Stimulated activated CD4-positive, alpha-beta T cell treated with anti-CD3 and anti-CD28 coated beads, Interleukin-1b, Interleukin-23, amount 100 ng/mL, for 48 hours (primary cell): ENCODE measurements at places on chromosomes 12 and 14.

DNA sequence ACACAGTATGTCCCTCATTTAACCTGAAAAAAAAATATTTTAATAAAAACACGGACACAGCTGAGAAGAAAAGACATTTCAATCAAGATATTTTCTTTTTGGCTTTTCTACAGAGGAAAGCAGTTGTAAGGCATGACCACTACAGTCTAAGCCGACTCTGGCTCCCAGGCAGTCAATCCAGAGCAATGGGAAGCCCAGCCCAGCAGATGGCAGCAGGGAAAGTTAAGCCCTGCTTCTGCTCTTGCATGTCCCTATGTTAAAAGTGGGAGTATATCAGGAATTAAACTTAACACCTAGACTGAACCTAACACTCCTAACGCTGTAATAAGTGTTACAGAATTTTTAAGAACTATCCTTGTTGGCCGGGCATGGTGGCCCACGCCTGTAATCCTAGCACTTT is 19.5 kb upstream of the HAL start:
- no peak for DNase-seq

DNA sequence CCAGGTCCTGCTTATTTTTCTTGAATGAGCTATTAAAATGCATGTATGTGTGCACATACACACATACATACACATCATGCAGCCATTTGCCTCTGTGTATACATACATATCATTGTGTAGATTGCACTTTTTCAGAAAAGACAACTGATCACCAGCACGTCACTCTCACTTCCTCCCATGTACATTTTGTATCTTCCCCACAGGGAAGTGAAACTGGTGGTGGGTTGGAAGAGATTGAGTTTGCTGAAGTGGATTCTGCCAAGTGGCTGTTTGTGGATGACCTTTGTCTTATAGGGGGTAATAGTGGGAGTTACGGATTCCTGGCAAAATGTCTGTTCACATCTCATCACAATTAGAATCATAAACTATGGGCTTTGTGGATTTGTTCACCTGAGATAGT is 448.6 kb downstream of the RAD51B start:
- no peak for DNase-seq

- DNase-seq, result no peak
Measured at GRCh38 chr14:35410858-35411257, 6.3 kb upstream of the NFKBIA start.

GRCh38 chr14:23186913-23187654 is 3.6 kb upstream of the SLC7A8 start:
- DNase-seq, result no peak

- no peak for DNase-seq
Measured at GRCh38 chr14:38224338-38224737, 16.6 kb downstream of the SSTR1 start.

DNA sequence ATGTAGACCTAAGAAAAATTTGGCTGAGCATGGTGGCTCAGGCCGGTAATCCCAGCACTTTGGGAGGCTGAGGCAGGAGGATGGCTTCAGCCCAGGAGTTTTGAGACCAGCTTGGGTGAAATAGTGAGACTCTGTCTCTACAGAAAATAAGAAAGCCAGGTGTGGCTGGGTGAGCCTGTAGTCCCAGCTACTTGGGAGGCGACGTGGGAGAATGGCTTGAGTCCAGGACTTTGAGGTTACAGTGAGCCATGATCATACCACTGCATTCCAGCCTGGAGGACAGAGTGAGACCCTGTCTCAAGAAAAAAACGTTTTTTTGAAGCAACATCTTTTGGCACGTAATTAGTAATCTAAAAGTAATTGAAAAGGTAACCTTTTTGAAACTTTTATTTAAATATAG is 70.9 kb downstream of the FERMT2 start:
- no peak for DNase-seq

DNA sequence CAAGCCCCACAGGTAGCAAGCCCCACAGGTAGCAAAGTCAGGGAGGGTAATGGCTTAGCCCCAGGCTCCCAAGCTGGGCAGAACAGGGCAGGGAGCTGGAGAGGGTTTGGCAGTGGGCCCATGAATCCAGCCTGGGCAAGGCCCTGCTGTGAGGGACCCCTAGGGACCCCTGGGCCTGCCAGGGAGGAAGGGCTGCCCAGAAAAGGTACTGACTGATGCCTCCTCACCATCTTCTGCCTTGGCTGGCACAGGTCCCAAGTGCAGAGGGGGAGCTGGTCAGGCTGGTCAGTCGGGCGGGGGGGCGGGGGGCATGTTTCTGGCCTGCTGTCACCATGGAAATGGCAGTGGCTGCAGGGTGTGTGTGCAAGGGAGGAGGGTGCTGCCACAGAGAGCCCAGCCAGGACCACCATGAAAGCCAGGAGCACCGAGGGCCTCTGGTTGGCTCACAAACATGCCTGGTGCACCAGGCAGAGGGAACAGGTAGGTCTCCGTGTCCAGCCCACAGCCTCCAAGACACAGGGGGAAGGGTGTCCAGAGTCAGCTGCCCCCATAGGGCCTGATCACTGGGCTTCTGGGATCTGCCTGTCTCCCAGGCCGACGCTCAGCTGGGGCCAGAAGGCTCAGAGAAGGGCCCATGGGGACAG is 1.5 kb upstream of the CRIP2 start:
- DNase-seq, result no peak

- DNase-seq, result no peak
Measured at GRCh38 chr12:19161216-19161615, 31.7 kb downstream of the PLEKHA5 start.

DNA sequence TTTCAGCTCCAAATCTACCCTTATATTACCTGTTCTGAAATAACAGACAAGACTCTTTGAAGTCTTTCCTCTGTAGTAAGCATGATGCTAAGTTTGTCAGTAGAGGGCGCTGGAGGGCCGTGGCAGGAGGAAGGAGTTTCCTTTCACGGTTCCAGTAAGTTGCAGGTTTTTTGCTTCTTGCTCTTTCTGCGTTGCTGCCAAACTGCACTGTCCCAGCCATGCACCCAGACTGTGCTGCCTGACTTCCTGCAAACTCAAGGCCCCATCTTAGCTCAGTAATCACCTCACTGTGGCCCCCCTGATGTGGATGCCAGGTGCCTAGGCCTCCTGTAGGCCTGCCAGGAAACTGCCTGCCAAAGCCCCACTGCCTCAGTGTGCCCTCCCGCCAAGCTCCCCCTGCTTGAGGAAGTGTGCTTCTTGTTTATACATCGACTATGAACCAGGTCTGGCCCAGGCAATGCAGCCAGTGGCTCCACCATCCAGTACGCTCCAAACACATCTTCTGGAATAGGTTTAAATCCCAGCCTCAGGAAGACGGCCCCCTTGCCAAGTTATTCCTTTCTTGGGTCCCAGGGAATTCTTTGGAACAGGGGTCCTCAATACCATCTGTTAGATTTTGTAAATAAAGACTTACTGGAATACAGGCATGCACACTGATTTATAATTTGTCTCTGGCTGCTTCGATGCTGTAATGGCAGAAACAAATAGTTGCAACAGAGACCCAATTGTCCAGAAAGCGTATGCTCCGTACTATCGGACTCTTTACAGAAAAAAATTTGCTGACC is 193.7 kb upstream of the LRIG3 start:
- DNase-seq, result peak; percentile 58

DNA sequence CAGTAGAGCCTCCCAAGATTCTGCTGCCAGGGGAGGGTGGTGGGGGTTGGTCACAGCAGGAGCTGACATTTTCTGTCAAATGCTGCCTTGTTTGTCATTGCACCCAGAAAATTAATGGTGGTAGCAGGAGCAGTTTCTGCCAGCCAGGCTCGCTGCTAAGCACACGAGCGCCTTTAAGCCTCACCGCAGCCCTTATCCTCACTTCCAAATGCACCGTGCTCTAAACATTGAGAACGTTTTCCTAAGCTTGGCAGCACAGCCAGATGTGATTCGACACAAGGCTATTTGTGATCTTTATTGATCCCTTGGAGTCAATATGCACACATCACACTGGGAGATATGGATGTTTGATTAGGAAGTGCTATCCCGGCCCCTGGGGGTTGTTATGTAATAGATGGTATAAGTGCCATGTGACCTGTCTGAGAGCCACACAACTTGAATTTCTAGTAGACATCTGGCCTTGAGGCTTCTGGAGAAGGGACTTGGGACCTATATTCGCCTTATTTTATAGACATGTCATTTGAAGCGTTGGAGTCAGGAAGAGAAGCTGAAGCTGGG is 31.6 kb upstream of the BEGAIN start:
- DNase-seq, result no peak

DNA sequence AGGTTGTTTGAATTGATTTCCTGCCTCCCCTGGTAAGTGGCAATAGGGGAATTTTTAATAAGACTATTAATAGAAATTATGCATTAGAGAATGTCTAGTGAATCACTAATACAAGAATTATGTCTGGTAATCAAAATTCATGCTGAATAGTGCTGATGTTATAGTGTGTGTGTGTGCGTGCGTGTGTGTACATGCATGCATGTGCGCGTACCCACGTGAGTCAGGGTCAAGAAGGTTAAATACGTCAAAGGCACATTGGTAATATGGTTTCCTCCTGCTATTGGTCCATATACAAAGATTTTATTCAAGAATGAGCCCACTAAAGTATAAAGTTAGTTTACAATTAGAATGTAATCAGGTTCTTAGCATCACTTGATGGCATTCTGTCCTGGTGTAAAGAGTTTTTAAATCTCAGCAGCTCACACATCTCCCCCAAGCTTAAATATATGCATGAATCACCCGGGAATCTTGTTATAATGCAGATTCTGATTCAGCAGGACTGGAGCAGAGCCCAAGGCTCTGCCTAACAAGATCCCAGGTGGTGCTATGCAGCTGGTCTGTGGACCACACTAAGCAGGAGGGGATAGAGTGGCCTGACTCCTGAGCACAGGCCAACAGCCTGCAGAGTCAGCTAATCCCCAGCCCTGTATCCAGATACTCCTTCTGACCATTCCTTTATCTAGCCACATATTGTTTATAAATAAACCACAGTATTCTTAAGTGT is 43.9 kb downstream of the TTC9 start:
- no peak for DNase-seq

DNA sequence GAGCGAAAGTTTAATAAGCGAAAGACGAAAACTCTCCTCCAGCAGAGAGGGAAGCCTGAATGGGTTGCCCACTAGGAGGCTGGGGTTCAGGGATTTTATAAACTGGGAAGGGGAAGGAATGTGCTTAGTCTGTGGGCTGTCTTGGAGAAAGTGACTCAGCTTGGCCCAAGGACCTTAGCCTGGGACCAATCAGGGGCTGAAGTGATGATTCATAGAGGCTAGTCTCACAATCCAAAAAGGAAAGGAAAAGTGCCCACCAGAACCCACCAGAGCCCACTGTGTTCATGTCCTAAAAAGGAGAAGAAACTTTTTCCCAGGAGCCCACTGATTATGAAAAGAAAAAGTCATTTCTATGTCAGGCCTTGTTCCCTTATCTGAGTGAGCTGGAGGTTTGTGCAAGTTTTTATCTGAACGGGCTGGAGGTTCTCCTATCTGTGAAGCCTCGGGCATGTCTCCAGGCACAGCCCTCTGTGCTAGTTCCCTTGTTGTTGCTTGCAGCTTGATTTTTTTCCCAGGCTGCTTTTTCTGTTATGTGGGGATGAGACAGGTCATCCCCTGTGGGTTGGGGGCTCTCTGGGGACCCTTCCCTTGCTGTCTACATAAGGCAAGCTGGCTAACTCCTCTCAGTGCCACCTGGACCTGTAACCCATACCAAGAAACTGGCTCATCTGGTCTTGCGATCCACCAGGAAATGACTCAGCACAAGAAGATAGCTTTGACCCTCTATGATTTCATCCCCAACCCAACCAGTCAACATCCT is 8.3 kb upstream of the GOLGA5 start:
- no peak for DNase-seq

DNA sequence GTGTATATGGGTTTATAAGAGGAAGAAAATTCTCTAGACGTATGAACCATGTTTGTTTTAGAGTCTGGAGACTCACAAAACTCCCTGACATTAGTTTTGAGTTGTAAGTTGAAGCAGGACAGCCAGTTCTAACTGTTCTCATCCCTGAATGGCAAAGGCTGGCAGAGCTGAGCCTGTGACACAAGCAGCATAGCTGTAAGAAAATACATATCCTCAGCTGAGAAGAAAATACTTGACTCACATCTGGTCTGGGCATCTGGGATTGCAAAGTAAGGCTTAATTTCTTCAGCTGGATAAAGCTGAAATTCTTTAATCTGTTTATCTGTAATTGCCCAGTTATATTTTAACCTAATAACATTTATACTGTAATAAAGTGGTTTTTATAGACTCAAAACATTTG is 156.3 kb downstream of the PELI2 start:
- no peak for DNase-seq

- no peak for DNase-seq
Measured at GRCh38 chr14:105851716-105852377, 325.5 kb downstream of the TMEM121 start.

- no peak for DNase-seq
Measured at GRCh38 chr12:120668868-120669840, 17.8 kb upstream of the MLEC start.

GRCh38 chr12:120397824-120398540 is 29.0 kb upstream of the MSI1 start:
- DNase-seq, result no peak

DNA sequence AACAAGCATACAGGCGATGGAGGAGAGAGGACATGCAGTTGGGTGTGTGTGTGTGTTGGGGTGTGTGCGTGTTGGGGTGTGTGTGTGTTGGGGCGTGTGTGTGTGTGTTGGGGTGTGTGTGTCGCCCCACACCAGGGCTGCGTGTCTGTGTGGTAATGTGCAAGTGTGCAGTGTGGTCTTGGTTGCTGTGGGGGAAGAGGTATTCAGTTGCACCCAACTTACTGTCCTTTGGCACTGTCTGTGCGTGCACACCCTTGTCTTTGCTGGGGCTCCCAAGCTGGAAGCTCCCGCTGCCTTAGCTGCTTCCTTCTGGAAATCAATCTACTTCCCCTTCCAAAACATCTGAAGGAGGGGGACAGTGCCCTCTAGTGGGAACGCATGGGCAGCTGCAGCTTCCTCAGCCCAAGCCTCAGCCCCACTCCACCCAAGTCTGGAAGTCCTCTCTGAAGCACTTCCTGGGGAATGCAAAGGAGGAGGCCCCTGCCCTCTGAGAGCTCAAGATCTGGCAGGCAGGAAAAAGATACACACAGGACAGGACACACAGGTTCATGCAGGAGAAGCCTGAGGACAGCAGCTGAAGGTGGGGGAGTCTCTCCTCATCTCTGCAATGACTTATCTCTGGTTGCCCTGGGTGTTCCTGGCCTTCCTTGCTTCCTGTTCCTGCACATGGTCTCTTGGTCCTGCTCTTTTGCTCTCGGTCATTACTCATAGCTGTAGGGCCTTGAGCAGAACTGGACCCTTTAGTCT is 13.1 kb downstream of the ASIC1 start:
- peak; percentile 62 for DNase-seq

GRCh38 chr14:93544212-93544611 is 113.5 kb downstream of the UNC79 start:
- no peak for DNase-seq

GRCh38 chr14:98925354-98926040 is 346.5 kb downstream of the BCL11B start:
- DNase-seq, result no peak

- DNase-seq, result no peak
Measured at GRCh38 chr12:3646561-3647241, 106.2 kb downstream of the CRACR2A start.

- no peak for DNase-seq
Measured at GRCh38 chr14:70213721-70214282, 25.1 kb upstream of the SLC8A3 start.

GRCh38 chr12:119949145-119949544 is 39.9 kb upstream of the BICDL1 start:
- DNase-seq, result no peak
